ENCODE measurements at places on chromosomes 1 and 21.

DNA sequence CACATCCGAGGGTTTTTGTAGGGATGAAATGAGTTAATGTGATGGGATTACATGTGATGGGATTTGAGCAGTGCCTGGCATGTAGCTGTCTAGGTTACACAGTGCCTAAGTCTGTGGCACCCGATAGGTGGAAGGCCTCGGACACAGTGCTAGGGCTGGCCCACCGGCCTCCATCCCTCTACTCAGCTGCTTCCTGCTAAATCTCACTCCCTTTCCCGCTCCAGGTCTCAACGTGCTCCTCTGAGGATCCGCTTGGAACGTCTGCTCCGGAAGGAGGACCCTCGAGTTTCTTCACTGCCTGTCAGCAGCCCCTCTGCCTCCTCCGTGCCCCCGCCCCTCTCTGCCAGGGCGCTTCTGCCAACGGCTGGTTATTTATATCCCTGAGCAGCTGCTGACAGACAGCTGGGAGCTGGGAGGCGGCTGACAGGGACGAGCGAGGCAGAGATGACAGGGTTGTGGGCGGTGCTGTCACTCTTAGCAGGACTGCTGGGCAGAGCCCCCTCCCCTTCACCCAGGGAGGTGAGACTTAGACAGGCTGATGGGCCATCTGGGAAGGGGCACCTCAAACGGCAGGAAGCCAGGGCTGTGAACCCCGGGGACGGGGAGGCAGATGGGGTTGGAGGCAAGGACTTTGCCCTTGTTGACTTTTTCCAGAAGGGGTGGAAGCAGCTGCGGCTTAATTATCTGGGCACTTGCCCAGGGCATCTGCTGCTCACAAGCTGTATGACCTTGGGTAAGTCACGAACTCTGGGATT, 26.6 kb upstream of the LRRN2 start:
- no peak for DNase-seq

DNA sequence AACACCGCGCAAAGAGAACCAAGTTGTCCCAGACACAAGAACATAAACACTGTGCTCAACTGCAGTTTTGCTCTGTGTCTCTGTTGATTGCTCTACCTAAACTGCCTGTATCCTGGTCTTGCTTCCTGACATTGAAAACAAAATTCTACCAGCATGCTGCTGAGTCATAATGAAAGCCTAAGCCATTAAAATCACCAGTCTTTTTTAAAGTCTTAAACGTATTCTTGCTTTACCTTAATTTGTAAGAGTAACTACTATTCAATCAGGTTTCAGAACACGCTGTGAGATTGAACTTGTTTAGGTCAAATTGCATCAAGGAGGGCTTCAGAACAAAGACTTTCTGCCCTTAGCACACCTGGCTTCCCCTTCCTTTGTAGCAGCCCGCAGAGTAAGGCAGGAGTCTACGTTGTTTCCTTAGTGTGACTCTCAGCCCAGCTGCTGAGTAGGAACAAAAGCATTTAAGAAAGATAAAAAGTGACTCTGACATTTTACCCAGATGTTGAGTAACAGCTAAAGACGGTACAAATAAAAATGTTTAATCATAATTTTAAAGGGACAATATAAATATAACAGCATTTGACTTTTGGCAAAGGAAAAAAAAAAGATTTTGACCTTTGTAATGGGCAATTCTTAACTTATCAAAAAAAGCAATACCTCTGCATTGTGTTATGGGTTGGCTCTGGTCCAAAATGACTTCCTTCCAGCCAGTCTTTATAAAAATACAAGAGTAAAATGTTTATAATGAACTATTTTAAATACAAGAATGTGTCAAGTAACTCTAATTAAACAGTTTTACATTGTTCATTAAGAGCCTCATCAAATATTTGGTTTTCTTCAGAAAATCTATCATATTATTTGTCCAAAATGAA, 186.9 kb upstream of the ADGRL4 start:
- no peak for DNase-seq

DNA sequence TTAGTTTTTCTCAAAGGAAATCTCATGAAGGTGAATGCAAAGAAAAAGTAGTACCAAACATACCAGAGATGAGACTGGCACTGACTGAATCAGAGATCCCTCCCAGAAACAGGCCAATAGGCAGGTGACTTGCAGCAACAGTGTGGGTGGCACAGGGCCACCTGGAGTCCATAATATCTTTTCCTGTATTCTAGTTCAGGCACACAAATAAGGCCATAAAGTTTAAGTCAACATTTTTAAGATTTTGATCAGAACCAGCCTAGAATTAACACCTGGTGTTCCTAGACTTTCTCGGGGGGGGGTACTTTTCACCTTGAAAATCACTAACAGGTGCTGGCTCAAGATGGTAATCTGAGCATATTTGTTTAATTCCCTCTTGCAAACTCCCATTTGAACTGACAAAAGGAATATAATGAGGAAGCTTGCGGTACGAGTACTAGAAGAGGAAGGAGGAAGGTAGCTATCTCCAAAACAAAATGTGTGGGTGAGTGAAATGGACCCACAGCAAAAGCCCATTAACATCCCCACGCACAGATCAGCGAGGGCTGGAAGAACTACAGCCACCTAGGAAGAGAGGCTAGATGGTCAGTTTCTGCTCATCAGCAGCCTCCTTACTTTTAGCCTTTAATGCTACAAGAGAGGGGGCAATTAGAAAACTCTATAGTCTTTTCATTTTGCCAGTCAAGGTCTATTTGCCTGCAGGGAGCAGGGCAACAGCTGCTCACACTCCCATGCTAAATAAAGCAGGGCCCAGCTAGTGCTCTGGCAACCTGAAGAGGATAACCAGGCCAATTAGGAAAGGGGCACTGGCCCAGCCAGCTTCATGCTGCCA, 18.9 kb downstream of the SDE2 start:
- DNase-seq: no peak

GRCh38 chr1:53144201-53144600, 1.8 kb upstream of the SLC1A7 start:
- no peak for DNase-seq

GRCh38 chr1:100589667-100590066, 51.7 kb downstream of the GPR88 start:
- DNase-seq: no peak

DNA sequence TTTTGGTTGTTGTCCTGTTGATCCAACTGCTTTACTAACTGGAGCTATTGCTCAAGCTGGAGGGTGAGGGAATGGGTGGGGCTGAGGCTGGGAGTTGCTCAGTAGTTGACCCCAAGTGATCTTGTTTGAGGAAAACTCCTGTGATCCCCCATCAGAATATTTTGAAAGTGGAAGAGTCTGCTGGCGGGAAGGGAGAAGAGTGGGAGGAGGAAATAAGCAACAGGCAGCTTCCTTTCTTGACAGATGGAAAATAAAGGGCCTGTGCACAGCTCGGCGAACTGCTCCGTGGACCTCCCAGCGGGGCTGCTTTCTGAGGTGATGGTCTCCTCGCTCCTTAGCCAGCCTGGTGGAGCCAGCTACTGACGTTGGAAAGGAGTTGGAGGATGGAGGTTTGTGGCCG, 199.1 kb upstream of the LMO4 start:
- DNase-seq: no peak

GRCh38 chr1:6956488-6957159, 171.4 kb downstream of the CAMTA1 start:
- no peak for DNase-seq

GRCh38 chr1:169098380-169098779, 8.1 kb upstream of the ATP1B1 start:
- DNase-seq: no peak

- no peak for DNase-seq
Observed at GRCh38 chr1:219682788-219683187, 69.9 kb upstream of the ZC3H11B start.

GRCh38 chr1:75542818-75543570, 67.9 kb downstream of the SLC44A5 start:
- DNase-seq: no peak

DNA sequence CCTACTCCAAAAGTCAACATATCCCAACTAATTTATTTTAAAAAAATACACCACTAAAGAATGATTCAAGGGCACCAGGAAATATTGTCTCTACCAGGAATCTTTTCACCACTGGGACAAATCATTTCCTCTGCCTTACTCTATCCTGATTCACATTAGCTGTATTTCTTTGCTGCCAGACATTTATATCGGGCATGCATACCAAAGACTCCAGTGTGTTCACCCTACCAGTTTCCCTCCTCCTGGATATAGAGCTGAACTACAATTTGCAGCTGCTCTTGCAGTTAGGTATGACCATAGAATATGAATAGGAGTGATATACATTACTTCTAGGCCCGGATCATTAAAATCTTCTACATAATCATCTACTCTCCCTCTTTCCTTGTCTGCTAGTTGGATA, 7.6 kb downstream of the KCNJ6 start:
- no peak for DNase-seq

DNA sequence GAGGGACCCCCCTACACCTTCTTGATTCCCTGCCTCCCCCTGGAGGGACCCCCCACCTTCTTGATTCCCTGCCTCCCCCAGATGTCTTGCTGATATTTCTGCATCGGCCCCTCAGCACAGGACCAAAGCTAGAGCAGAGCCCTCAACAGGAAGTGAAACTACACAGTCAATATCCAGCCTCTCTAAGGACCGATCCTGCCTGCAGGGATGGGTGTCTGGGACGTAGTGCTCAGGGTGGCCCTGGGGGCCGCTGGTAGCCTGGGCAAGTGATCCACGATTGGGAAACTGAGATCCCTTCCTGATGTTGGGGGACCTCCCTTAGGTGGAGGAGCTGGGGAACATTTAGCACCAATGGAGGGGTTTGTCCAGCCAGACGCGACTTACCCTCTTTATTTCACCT, 3.9 kb upstream of the LEFTY2 start:
- no peak for DNase-seq

- DNase-seq: no peak
Observed at GRCh38 chr1:64979358-64979757, 13.0 kb upstream of the JAK1 start.

Measured in activated naive CD8-positive, alpha-beta T cell treated with anti-CD3 and anti-CD28 coated beads for 36 hours (primary cell).